ENCODE measurements at places on chromosomes 16 and 17. TPM values are rescaled to one million over a fixed set of nuclear protein-coding genes. Genes with fewer than 3 reads are reported as not detected.

- no peak for DNase-seq
Observed at GRCh38 chr17:42617956-42618431, 8.5 kb downstream of the TUBG1 start.

DNA sequence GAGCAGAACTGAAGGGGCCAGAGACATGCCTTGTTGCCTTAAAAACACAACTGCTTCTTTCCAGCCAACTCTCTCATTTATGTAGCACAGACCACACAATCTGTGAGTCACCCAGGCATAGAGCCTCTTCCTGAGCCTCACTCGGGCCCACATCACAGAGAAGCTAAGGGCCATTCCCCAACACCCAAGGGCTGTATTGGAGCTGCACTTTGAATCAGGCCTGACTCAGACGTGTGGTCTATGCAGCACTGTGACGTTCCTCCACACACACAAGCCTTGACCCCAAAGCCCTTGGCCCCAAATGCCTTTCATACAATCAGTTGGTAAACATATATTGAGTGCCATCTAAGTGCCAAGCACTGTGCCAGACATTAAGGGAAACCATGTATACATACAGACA is 308.9 kb upstream of the DYNLRB2 start:
- DNase-seq: no peak

DNA sequence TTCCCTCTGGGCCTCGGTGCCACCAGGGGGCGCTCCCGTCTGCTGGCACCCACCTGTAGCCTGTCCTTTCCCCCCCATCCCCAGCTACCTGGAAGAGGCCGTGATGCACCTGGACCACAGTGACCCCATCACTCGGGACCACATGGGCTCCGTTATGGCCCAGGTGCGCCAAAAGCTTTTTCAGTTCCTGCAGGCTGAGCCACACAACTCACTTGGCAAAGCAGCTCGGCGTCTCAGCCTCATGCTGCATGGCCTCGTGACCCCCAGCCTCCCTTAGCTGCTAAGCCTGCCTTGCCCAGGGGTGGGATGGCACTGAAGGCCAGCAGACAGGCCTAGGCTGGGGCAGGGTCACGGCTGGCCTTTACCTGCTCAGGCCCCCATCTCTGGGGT is 818 bp upstream of the NRN1L start:
- DNase-seq: peak; percentile 71

Gene TP53TG3C
- not detected for total RNA-seq

Gene P2RX1
- 0.13 TPM for total RNA-seq

Gene CHD9NB
- 1.1 TPM for total RNA-seq

GRCh38 chr17:4645642-4646041 is 4.2 kb upstream of the ALOX15 start:
- no peak for DNase-seq

DNA sequence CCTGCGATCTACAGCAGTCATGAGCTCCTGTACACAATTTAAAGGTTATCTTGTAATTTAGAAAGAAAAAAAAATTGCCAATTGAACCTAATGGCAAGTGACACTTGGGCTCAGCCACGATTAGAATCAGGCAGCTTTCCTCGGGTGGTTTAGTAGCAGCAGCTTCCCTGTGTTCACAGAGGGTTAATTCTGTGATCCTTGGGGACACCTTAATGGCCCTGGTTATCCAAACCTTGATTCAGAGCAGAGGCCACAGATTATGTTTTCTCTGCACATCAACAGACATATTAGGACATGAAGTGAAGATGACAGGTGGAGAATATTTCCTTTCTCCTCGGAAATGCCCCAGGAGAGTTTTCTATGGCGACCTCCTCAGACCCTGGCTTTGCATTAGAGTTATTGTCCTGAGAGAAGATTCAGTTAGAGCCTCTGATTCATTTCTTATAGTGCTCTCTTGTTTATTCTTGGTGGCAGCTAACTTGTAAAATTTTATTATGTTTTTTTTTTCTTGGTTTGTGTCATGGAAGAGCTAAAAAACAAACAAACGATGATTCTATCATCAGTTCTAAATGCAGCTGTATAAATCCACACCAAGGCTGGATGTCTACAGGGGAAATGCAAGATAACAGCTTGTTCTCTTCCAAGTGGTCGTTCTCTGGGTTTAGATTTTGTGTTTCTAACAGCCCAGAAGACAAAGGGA is 351.2 kb upstream of the DYNLRB2 start:
- no peak for DNase-seq

GRCh38 chr17:13474073-13474800 is 127.5 kb downstream of the HS3ST3A1 start:
- no peak for DNase-seq

- peak; percentile 86 for DNase-seq
Observed at GRCh38 chr17:39863918-39864746, at the start of gene IKZF3. Gene IKZF3, minus strand, starts transcription at chr17:39864312. Its CDS starts 186 bp downstream, at chr17:39864126.

GRCh38 chr17:143785-144281 is 6.5 kb downstream of the SCGB1C2 start:
- peak; percentile 88 for DNase-seq

Gene SHBG
- total RNA-seq: 4.6 TPM

Gene ZSCAN10
- 0.10 TPM for total RNA-seq

DNA sequence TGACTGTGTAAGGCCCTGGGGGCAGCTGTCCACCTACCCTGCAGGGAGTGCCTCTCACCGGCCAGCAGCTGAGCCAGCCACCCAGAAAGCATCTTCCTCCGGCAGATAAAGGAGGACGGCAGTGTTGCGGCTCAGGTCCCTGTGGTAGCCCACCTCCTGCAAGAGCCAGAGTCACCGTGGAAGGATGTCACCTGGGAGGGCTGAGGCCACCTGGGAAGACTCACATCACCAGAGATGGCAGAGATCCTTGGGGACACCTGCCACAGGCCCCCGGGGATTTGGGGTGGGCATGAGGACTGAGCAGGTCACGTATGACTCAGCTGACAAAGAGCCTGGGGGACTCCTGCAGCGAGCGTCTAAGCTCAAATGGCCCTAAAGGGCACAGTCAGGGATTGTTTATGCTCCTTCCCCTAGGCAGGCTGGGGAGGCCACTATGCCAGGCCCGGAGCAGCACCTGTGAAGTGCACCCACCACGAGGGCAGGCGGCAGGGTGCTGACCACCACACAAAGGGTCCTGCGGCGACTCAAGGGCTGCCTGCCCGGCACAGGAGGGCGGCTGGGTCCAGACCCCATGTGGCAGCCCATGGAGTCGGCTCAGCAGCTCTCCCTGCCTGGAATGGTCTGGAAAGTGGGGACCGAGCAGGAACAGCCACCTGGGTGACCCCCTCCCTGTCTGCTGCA is 44.1 kb downstream of the TNFRSF13B start:
- no peak for DNase-seq

- DNase-seq: no peak
Observed at GRCh38 chr16:2091547-2092255, 43.9 kb downstream of the TSC2 start.

Gene RTN4RL1
- total RNA-seq: 1.8 TPM

Gene PDF
- total RNA-seq: 22.0 TPM

Gene PRRT2
- 0.33 TPM for total RNA-seq

DNA sequence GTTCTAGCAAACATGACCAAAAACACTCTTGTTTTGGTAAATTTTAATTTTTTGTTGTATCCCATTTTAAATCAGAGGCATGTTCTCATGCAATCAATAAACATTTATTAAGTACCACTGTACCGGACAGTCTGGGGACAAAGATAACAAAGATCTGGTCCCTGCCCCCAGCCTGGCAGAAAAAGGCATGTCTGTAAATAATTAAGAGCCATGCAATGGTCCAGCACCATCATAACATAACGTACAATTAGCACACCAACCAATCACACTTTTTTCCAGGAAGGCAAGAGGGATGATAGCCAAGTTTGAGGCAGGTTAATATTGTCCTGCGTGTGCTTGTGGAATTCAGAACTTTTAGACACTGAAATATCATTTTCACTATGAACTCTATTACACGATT is 3.5 kb downstream of the KCNJ16 start:
- no peak for DNase-seq

Gene SRL
- 0.15 TPM for total RNA-seq

Gene CCDC102A
- total RNA-seq: 0.83 TPM

GRCh38 chr17:79706931-79707850 is 23.6 kb upstream of the ENPP7 start:
- DNase-seq: no peak

DNA sequence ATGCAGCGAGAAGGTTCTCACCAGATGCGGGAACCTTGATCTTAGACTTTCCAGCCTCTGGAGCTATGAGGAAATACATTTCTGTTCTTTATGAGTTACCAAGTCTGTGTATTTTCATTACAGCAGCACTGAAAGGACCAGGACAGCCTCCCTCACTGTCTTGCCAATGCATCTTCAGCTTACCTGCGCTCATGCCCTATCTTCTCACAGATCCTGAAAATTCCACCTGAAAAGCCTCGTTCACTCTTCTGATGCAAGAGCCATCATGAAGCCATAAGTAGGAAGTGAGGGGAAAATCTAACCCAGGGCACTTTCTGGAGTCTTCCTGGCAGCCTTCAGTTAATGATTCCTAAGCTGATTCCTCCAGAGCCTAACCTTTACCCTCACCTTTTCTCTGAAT is 194.0 kb downstream of the SALL1 start:
- DNase-seq: no peak

- DNase-seq: no peak
Observed at GRCh38 chr17:40671282-40671681, 6.3 kb upstream of the KRT222 start.

Gene RDM1
- total RNA-seq: not detected

Gene DNASE1
- 4.6 TPM for total RNA-seq

DNA sequence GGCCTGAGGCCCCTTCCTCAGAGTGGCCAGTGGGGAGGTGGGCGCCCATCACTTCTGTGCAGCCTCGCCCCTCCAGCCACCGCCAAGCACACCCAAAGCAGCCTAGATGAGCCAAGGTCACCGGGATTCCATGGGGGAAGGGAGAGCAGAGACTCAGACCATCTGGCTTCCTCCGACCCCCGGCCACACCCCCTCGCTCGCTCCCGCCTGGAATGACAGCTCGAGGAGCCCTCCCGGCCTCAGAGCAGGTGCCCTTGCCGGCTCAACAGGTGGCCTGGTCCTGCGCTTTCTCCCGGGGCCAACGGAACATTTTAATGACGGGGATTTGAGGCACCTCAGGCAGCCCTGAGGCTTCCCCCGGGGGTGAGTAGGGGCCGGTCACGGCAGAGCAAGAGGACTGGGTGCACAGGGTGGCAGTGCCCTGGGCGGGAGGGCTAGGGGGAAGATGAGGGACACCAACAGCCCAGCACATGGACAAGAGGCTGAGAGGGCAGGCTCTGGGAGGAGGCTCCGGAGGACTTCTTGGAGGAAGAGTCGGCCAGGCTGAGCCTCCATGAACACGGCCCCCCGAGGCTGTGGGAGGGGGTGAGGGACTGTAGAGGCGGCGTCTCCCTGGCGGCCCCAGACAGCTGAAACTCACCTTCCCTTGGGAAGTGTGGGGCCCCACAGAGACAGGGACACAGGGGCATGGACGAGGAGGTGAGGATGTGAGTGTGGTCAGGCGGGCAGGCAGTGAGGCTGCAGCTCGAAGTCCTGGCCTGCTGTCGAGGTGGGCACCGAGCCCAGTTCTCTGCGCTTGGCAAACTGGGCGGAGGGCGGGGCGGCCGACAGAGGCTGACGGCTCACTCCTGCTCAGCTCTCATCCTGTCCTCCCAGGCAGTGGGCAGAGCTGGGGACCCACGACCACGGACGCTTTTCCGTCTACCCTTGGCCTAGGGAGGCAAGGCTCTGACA is 12.5 kb upstream of the C1QTNF8 start:
- DNase-seq: peak; percentile 87

DNA sequence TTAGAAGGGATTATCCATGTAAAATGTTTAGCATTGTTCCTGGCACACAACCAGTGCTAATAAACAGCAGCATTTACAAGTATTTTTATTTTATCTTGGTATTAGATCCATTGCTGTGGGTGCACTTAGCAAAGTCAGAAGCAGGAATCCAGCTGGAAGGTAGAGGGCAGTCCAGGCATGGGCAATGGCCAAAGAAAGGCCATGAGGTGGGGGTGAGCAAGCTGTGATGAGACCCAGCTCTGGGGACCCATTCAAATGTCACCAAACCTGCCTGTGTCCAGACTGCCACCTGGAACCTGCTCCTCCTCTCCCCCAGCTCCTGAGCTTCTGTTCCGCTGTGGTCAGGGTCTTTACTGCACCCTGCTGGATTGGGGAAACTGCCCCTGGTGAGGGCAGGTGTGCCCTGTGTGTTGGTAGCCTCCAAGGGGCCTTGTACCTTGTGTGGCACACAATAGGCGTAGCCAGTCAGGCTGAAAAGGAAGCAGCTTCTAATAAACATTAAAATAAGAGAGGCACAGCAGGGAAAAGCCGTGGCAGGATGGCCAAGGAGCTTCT is 118.0 kb upstream of the CRHR1 start:
- no peak for DNase-seq

Gene CAPN15
- total RNA-seq: 31.6 TPM

Gene SLC46A1
- 46.2 TPM for total RNA-seq

DNA sequence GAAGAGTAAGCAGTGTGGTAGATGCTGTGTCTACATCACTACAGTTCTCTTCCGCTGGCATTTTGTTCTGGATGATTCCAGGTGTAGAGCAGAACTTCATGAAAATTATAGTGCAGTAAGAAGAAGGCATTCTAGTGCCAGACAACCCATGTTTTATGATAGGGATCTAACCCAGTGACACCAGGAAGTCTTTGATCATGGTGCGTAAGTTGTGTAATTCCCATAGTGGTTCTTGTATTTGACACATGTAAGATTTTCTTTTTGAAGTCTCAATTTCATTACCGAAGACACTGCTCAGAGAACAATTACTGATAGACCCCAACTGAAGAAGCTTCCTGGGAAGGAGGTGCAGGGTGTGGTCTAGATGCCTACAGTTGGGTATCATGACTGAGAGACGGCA is 356.9 kb downstream of the CA10 start:
- no peak for DNase-seq

Gene DYNLRB2
- not detected for total RNA-seq

All from left lobe of liver (tissue), 2 donors.